ENCODE measurements at places on chromosomes 11 and 22.
A peak's percentile ranks its signal among the peaks of the same experiment; 100 is the strongest.

DNA sequence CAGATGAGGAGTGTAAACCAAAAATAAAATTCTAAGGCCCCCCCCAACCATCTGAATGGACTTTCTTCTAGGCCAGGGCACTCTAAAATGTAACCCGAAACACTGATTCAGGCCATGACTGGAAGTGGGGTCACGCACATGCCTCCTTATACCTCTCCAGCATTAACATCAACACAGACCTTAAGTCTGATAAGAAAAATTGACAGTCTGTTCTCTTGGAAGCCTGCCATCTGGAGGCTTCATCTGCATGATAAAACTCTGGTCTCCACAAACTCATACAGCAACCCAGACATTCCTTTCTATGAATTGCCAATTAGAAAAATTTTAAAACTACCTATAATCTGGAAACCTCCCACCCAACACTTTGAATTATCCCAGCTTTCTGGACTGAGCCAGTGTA lies 3.9 kb upstream of the SERGEF start:
- H3K4me3 ChIP-seq: no peak overlapping the region
- H3K27me3 ChIP-seq: no peaks in the 10 kb centered on the region
- no peak for ATAC-seq
- H3K36me3 ChIP-seq: peaks cover 18% of the 10 kb centered on the region
- peaks cover 22% of the 10 kb centered on the region for H3K4me1 ChIP-seq

DNA sequence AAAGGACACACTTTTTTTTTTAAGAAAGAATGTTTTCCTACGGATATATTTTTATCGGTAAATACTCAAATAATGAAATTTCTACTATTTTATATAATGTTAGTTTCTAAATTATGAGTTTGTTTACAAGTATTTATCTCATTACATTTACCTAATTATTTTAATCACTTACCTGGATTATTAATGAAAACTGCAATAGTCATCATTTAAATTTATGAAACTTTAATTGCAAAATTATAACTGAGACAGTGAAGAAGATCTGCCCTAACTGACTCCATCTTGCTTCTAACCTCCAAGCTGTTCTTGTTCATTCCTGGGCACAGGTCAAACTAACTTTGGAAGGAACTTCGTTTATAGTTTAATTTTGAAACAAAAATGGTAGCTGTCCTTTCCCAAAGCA lies 25.2 kb upstream of the VSTM5 start:
- H3K4me3 ChIP-seq: no peak overlapping the region
- ATAC-seq: no peak
- H3K27ac ChIP-seq: no peak overlapping the region
- H3K36me3 ChIP-seq: no peaks in the 10 kb centered on the region

DNA sequence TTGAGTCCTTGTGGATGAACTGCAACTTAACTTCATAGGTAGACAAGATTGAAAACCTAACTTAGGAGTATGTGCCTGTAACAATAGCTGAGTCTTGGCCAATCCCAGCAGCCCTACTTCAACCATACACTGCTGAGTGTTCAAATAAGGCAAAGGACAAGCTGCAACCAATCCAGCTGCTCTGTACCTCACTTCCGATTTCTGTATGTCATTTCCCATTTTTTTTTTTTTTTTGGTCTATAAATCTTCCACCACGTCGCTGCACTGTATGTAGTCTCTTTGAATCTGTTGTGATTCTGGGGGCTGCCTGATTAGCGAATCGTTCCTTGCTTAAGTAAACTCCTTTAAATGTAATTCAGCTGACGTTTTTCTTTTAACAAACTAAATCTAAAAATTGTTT lies 35.4 kb upstream of the FLI1 start:
- no peaks in the 10 kb centered on the region for H3K4me1 ChIP-seq
- H3K36me3 ChIP-seq: no peaks in the 10 kb centered on the region
- no peak overlapping the region for H3K4me3 ChIP-seq

DNA sequence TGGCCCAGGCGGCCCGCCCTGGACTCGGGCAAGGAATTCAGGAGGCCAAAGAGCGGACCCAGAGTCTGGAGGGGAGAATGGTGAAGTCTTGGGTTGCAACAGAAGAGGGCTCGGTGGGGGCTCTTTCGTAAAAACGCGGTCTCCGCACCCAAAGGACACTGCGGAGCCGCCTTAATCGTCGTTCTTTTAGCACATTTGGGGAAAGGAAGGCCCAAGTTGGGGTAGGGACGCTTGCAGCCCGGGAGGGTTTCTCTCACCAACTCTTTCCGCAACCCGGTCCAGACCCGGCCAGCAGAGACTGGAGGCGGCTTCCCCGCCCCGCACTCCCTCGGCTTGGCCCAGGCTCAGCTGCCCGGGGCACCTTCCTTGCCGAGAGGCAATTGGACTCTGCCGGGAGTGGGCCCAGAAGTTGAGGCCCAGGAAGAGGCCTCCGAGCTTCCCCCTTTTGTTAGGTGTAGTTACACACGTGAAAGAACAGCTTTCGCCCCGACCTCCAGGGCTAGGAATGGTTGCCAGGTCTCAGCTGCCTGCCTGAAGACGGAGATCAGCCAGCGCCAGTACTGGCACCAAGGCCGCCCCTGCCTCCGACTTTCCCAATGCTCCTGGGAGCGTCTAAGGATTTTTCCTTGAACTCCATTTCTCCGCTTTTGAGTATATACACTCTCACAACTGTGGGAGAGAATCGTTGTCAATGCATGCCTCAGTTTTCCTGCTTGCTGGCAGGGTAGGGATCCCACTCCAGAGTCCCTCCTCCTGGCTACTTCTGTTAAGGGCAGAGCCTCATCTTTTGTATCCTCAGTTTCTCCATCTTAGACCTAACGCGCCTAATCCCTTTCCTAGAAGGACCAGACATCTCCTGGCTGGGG lies 3.7 kb downstream of the ALX4 start:
- peak; percentile 11 for ATAC-seq
- peaks cover 75% of the 10 kb centered on the region for H3K27me3 ChIP-seq
- peaks cover 6% of the 10 kb centered on the region for H3K4me1 ChIP-seq

GRCh38 chr11:46378811-46379481 lies 2.5 kb upstream of the MDK start:
- peaks cover 4% of the 10 kb centered on the region for H3K27me3 ChIP-seq
- H3K27ac ChIP-seq: no peak overlapping the region
- H3K4me1 ChIP-seq: peaks cover 4% of the 10 kb centered on the region
- no peak overlapping the region for H3K4me3 ChIP-seq

Measured in activated T-helper 17 cell treated with anti-CD3 and anti-CD28 coated beads, Interleukin-2, amount 50 U/mL, for 72 hours (primary cell).